ENCODE measurements at places on chromosomes 12 and 14.
A peak's percentile ranks its signal among the peaks of the same experiment; 100 is the strongest.

GRCh38 chr14:88045705-88046104 lies 40.8 kb downstream of the GPR65 start:
- no peak for DNase-seq

DNA sequence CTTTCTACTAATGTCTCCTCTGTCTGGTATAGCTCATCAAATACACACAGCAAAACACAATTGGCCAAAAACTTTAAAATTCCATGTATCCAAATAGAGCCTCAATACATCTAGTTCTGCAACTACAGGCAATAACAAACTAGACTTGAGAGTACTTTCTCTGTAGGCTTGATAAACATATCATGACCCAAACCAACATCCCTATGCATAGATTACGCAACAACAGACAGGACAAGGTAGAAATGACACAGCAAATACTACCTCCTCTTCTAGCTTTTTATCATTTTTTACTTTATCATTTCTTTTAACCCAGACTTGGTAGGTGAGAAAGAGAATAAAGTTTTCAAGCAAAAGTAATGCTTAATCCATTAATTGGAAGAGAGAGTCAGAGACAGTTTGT lies 41.8 kb downstream of the EML5 start:
- no peak for DNase-seq

DNA sequence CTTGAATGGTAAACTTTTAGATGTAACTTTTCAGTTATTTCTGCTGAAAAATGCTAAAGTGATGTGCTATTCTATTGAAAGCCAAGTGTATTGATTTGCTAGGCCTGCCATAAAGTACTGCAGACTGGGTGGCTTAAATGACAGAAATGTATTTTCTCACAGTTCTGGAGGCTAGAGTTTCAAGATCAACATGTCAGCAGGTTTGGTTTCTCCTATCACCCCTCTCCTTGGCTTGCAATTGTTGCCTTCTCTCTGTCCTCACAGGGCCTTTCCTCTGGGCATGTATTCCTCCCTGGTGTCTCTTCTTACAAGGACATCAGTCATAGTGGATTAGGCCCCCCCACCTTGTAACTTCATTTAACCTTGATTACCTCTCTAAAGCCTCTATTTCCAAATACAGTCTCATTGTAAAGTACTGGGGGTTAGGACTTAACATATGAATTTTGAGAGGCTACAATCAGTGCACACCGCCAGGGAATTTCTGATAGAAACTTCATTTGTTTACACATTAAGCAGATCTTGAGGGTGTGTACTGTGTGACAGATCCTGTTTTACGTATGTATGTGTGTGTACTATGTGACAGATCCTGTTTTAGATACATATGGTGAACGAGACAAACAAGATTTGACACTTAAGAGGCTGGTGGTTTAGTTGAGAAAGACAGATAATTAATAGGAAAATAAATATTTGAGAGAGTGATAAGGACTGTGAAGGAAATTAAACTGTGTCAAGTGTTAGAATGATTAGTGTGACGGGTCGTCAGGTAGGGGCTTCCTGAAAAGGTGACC lies 49.5 kb downstream of the ADIPOR2 start:
- DNase-seq: no peak

DNA sequence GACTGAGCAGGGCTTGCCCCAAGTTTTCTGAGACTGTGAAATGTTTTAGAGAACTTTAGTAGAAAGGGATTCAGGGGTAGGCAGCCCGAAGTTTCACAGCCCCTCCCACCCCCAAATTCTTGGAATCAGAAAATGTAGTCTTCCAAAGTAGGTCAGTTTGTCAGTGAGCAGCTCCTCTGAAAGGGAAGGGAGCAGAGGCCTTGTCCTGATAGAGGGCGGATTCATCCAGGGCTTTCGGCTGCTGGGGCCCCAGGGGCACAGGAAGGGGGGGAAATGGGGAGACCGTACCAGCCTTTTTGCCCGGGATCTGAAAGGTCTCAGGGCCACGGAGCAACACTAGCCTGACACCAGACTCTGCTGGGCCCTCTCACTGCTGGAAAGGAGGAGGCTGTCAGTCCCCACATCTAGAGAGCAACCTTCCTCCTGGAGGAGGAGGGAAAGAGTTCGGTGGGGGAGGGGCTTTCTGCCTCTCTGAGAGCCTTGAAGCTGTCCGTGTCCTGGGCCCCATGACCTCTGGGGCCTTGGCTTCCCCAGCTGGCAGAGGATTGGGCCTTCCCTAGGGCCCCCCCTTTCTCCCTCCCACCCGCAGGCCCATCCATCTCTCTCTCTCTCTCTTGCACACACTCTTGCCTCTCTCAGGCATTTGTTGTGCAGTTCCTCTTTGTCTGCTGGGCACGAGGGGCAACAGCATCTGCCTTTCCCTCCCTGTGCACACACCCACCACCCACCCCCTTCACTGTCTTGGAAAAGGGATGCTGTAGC lies at the start of gene IKZF4:
Gene IKZF4 (plus strand): TSS at position 621 of the 762 bp plus-strand sequence. CDS start 451 bp downstream, outside the sequence.
- peak; percentile 52 for DNase-seq

GRCh38 chr12:19161216-19161615 lies 31.7 kb downstream of the PLEKHA5 start:
- DNase-seq: no peak

GRCh38 chr12:3251691-3252090 lies 174.5 kb downstream of the TSPAN9 start:
- no peak for DNase-seq

GRCh38 chr12:3241621-3242020 lies 164.4 kb downstream of the TSPAN9 start:
- DNase-seq: no peak

All from stimulated activated CD4-positive, alpha-beta T cell treated with anti-CD3 and anti-CD28 coated beads, Interleukin-15, amount 100 ng/mL, for 24 hours (primary cell).